Muscle of arm (tissue), 14 donors: ENCODE measurements at places on chromosomes 12 and 14. TPM values are rescaled to one million over a fixed set of nuclear protein-coding genes. Genes with fewer than 3 reads are reported as not detected.

Gene GSG1
- 8.4 TPM for polyA plus RNA-seq

Gene NKX2-1
- not detected for polyA plus RNA-seq

Gene GPR137C
- 5.0 TPM for polyA plus RNA-seq

Gene TGM1
- polyA plus RNA-seq, result 1.1 TPM

Gene LRRC43
- 0.19 TPM for polyA plus RNA-seq

Gene SLC17A8
- polyA plus RNA-seq, result 2.0 TPM

Gene ERBB3
- 182 TPM for polyA plus RNA-seq

Gene EPS8
- polyA plus RNA-seq, result 45.9 TPM

DNA sequence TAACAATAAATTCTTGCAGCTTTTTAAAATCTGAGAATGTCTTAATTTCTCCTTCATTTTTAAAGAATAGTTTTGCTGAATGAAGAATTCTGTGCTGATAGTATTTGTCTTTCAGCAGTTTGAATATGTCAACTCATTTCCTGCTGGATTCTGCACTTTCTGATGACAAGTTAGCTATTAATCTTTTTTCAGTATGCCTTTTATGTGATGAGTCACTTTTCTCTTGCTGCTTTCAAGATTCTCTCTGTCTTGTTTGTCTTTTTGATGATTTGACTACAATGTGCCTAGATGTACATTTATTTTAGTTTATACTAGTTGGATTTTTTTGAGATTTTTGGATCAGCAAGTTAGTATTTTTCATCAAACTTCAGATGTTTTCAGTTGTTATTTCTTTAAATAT, 87.9 kb upstream of the AVPR1A start:
- no peak for DNase-seq

- no peak for DNase-seq
Observed at GRCh38 chr12:19893514-19893913, 454.2 kb downstream of the AEBP2 start.

DNA sequence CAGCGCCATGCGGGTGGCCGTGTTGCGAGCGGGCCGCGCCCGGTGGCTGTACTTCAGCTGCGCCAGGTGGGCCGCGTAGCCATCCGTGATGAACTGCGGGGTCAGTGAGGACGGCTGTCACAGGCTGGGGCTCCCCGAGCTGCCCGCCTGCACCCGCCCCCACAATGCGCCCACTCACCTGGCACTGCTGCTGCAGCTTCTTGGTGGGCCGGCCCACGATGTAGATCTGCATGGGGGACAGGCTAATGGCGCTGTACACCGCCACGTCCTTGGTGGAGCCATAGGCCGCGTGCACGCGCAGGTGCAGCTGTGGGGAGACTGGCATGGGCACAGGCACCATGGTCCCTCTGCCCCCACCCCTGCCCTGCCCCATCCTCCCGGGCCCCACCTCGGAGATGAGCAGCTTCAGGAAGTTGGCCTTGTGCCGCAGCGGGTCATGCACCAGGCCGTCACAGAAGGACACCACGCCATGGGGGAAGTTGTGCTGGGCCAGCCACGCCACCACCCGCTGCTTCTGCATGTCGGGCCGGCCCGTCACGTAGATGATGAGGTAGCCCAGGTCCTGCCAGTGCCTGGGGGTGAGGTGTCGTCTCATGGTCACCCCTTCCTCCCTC, 5.9 kb downstream of the ARL6IP4 start:
- DNase-seq, result no peak

- no peak for DNase-seq
Observed at GRCh38 chr12:57846285-57846576, 298 bp downstream of the CTDSP2 start.

DNA sequence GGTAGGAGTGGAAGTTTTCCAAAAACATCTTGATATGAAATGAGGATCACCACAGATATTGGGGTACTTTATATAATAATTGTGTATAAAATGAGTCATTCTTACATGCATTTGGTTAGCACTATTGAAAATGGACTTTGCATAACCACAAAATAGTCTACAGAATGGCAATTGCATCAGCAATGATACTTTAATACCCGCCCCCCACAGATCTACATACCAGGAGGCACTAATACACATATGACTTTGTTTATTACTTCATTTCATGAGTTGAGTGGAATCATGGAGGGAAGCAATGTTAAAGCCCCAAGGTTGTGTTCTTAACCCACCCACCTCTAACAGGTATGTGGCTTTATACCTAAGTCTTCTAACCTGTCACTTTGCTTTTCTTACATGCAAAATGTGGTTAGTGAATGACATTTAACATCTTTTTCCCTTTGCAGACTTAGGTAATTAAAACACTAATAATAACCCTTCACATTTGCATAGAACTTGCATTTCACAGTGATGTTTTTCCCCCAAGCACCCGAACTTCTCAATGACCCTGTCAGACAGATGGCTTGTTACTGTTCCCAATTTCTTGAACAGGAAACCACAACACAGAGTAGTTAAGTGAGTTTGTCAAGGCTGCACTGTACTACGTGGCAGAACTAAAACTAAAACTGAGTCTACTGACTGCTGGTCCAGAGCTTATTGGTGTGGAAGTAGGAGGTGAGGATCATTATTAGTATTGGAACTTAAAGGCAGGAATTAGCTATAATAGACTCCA, 101.9 kb downstream of the NPAS3 start:
- no peak for DNase-seq

DNA sequence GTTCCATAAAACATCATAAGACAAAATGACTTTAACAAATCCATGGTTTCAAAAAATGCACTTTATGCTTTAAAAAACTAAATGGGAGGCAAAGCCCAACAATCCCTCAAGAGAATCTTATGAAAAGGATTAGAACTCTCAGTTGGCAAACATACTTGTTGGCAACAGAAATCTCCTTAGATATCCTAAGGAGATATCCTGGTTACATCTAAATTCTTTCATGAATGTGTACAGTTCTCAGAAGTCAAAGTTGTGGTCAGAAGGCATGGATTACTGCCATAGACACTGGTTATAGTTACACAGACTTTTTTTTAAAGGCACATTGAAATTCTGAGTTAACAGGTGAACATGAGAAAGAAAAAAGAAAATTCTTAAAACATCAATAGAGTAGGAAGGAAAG, 17.5 kb upstream of the ISM2 start:
- no peak for DNase-seq

GRCh38 chr12:29711381-29711780, 72.4 kb downstream of the TMTC1 start:
- DNase-seq, result no peak

- no peak for DNase-seq
Observed at GRCh38 chr12:131384544-131384855, 326.4 kb upstream of the SFSWAP start.

DNA sequence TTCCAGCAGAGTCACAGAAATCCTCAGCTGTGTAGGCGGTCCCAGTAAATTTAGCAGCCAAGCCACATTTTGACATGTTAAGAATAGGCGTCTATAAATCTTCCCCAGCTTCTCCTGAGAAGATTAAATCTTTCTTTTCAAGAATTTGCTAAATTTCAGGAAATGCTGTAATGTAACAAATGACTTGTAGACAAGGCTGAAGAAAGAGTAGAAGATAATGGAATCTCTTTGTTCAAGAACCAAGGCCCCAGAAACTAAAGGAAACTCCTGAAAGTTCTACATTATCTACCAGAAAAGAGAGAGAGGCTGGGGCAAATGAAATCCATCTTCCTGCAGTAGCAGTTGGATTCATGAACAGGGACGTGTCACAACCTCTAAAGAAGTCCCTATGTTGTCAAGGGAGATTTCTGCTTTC, 760.3 kb downstream of the NOVA1 start:
- no peak for DNase-seq

GRCh38 chr12:3634348-3634747, 118.6 kb downstream of the CRACR2A start:
- no peak for DNase-seq

GRCh38 chr14:86124328-86124727, 594.4 kb downstream of the FLRT2 start:
- no peak for DNase-seq

DNA sequence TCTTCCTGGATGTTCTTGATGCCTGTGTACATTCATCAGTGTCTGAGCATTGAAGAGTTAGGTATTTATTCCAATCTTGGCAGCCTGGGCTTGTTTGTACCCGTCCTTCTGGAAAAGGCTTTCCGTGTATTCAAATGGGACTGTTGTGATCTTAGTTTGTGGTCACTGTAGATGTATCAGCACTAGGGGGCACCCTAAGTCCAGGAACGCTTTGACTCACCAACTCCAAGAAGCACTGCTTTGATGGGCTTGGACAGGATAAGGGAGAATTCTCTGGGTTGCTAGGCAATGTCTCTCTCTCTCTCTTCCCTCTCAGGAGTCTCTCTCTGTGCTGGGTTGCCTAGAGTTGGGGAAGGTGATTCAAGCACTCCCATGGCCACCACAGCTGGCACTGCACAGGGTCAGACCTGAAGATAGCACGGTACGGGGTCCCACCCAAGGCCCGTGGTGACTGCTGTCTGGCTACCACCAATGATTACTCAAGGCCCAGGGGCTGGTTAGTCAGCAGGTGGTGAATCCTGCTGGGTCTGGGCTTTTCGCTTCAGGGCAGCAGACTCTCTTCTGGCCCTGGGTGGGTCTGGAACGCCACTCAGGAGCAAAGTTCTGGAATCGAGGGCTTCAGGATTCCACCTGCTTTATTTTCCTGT, 211.1 kb upstream of the RGS6 start:
- no peak for DNase-seq
